ENCODE measurements at places on chromosomes 6 and 20.

- no peak for DNase-seq
These were observed 7.8 kb downstream of the NAA20 start for GRCh38 chr20:20024942-20025341.

DNA sequence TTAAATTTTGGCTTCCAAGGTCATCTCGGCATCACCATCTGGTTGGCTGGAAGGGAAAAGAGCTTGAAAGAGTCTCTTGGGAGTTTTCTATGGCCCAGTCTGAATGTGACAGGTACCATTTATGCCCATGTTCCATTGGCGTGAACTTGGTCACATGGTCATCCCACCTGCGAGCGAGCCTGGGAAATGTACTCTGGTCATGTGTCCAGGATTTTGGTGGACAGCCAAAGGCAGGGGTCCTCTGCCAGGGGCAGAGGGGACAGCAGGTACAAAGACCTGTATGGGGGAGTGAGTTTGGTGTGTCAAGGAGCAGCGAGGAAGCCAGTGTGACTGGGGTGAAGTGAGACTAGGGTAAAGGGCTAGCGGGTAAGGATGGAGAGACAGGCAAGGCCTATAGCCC, 112.6 kb downstream of the CDC5L start:
- DNase-seq, result no peak

DNA sequence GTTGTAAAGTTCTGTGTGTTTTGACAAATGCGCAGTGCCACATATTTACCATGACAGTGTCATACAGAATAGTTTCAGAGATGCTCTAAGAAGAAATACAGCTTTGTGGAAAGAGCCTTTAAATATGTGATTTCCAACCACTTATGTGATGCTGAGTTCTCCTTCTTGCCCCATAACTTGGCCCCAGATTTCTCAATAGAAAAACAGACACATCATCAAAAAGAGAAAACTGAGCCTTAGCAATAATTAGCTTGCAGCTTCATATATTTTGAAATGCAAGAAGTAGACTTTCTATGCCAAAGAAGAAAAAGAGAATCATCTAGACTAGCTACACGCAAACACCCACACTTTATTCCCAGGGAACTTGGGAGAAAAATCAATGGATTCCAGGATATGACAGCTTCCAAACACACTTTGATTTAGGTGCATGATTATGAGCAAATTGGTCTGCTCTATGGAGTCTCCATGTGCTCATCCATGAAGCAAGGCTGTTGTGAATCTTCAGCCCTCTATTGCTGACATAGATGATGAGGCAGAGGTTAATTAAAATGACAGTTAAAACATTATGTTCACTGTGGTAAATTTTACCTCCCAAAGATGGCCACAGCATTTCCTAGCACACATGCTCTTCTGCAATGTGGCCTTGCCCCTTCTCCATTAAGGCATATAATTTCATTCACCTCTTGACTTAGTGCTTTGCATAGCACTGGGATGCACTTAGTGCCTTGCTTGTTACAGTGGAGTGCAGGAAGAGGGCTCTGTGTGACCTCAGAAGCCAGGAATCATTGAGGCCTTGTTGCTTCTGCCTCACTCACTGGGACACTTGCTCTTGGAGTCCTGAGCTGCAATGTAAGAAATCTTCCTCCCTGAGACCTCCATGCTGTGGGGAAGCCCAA, 174.6 kb downstream of the SYNDIG1 start:
- no peak for DNase-seq

- no peak for DNase-seq
These were observed 1.7 kb downstream of the MICAL1 start for GRCh38 chr6:109453594-109454495.

DNA sequence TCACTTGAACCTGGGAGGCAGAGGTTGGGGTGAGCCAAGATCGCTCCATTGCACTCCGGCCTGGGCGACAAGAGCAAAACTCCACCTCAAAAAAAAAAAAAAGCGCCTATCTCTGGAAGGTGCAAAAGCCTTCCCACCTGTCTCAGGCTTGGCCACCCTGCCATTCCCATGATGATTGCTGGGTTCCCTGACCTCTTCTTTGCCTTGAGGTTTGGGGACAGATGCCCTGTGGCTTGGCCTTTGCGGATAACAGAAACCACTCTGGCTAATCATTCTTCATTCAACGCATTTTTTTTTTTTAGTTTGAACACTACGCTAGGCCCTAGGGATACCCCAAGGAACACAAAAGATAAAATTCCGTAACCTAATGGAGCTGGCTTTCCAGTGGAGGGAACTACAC, 6.8 kb upstream of the HMGA1 start:
- no peak for DNase-seq
